Activated CD4-positive, alpha-beta T cell treated with anti-CD3 and anti-CD28 coated beads for 1 hour (primary cell): ENCODE measurements at places on chromosomes 13 and 19.

GRCh38 chr19:9597027-9597426 lies 12.7 kb upstream of the ZNF121 start:
- DNase-seq: no peak

DNA sequence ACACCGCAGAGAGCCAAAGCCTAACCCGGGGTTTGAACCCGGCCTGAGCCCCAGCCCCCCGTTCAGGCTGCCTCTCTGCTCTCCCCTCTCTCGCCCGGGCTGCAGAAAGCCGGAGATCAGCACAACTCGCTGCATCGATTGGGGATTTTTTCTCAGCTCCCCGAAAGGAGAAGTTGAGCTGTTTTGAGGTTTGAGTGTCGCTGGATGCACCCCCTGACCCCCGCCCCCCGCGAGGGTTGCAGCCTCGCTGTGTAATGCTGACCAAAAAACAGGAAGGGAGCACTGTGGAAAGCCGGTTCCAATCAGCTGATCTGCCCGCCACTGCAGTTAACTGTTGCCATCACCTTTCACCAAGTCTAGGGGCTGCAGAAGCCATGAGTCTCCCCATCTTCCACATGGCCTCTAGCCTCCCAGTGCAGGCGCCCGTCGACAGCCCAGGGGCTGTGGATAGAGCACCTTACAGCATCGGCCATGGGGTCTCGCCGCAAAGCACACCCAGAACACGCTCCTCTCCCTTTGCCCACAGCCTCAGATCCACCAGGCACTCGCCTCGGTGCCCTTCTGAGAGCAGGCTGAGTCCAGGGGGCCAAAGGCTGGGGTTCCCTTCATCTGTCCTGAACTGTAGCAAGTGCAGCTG lies 34.5 kb downstream of the MYO9B start:
- DNase-seq: no peak

GRCh38 chr19:16398530-16399249 lies 73.1 kb downstream of the EPS15L1 start:
- DNase-seq: no peak

DNA sequence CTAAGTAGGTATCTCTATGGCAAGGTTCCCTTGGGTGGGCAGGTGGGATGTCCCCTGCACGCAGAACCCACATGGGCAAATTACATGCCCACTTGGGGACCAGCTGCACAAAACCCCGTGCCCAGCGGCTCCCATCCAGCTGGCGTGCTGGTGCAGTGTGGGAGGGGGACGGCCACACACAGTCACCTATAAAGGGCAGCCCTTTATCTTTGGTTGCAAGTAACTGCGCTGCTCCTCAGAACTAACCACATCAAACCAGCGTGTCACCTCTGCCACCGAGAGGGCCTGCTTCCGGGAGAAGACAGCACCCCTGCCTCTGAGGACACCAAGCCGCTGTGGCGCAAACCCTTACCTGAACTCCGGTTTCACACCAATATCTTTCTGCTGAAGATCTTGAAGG lies 32.2 kb downstream of the ANKRD27 start:
- peak; percentile 41 for DNase-seq

DNA sequence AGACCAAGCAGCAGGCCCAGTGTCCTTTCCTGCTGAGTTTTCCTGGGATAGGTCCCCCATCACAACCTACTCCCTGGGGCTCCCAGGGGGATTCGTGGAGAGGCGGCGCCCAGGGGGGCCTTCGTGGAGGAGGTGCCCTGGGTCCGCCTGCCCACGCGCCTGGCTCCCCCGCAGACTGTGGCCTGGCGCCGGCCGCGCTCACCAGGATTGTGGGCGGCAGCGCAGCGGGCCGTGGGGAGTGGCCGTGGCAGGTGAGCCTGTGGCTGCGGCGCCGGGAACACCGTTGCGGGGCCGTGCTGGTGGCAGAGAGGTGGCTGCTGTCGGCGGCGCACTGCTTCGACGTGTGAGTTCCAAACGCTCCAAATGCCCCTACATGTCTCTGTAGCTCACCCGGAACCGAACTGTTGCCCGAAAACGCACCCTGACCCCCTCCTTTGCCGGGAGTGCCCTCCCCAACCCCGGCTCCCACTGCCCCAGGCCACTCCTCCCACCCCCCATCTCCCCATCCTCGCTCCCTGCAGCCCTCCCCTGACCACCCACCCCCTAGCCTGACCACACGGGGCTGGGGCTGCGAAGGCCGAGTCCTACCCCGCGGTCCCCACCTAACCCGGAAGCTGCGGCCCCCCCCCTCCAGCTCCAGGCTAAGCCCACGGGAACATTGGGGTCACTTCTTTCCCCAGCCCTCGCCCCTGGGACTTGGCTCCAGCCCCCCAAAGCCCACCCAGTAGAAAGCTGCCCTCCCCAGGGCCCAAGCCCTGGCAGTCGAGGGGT lies 3.3 kb downstream of the TIMM13 start:
- DNase-seq: no peak

- no peak for DNase-seq
These were observed 180.0 kb downstream of the USP12 start for GRCh38 chr13:26991508-26992181.

DNA sequence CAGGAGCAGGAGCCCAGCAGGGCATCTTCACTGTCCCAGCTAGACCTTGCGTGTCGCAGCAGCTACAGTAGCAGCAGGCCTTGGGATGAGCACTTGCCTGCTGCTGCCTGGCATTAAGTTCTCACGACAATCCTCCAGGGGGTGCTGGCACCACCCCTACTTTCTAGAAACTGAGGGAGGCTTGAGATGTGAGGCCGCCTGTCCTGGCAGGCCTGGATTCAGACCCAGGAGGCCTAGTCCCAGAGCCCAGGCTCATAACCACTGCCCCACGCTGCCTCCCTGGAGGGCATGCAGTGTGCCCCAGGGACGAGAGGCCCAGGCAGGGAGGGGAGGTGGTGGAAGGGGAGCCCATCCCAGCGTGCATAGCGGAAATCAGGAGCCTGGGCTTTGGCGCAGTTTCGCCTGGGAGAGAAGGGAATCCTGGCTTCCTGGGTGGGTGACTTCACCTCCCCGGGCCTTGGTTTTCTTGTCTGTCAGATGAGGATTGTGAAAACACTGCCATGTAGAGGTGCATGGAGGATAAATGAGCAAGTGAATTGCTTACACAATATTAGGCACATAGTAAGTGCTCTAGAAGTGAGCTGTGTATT lies 26.1 kb downstream of the PPP5C start:
- DNase-seq: no peak

GRCh38 chr13:61294467-61295191 lies 121.0 kb downstream of the PCDH20 start:
- DNase-seq: no peak

GRCh38 chr13:113646921-113647340 lies 11.1 kb downstream of the ATP4B start:
- DNase-seq: no peak

- DNase-seq: no peak
These were observed 11.4 kb downstream of the ARID3A start for GRCh38 chr19:937259-937694.

DNA sequence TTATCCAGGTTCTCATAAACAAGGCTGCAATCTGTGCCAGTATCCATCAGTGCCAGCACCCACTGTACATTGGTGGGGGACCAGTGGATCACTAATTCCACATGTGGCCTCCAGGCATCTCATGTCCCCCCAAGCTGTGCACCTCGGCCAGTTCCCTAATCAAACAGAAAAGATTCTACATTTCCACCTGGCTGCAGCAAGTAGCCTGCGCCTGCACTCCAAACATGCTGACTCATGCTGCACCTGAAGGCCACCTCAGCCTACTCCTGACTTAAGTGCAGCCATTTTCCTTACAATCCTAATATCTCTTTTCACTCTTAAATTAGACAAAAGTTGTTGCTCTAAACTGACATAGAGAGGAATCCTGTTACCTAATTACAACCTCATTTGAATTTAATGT lies 729.4 kb upstream of the MIR17HG start:
- no peak for DNase-seq

- no peak for DNase-seq
These were observed 51.3 kb downstream of the STK24 start for GRCh38 chr13:98525456-98526181.

- DNase-seq: no peak
These were observed 61.9 kb downstream of the TSC22D1 start for GRCh38 chr13:44514278-44514677.

DNA sequence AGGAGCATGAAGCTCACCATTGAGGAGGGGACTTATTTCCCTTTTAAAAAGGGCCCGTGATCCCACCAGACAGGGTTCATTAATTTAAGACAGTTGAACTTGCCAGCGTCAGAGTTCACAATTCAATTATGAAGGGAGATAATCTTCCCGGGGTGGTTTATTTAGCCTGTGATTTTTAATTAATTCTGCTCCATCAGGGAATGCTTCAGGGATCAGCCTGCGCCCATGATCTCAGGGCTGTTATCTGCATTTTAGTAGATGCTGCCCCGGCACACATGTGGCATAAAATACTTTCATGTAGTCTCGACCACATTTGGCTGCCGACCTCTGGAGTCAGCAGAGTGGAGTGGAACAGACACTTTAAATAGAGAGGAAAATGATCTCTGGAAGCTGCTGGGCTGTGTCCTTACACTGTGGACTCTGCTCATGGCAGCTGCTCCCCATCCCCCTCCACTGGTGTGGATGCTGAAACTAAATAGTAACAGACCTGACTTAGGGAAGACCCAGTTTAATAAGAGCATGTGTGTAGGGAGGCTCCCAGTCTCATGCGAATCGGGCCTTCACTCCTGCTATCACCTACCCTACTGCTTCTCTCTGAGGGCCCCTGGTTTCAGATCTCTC lies 256.9 kb downstream of the TEX29 start:
- DNase-seq: no peak

DNA sequence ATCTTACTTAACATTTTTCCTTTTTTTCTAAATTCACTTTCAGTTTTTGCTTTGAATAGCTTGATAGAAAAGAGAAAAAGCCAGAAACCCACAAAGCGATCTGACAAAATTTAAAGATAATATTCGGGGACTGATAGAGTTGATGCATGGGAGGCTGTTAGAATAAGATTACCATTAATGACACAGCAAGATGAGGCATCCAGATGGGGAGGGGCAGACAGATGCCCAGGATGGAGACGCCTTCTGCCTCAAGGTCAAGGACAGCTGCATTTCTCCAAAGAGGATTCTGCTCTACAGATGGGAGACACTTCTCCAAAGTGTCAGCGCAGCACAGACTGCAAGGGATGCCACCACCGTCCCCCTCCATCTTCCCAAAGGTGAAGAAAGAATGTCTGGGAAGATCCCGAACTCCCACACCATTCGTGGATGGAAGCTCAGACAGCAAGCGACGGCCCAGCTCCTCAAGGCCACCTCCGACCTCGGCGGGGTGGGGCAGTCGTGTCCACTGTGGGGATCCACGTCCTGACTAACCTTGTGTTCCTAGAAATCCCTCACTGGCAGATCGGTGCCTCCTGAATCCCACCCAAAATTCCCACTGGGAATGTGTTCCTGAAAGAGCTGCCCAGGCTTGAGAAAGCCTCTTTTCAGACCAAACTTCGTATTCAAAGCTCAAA lies 32.9 kb downstream of the NAXD start:
- DNase-seq: no peak

GRCh38 chr19:34109596-34109995 lies 62.7 kb upstream of the LSM14A start:
- DNase-seq: no peak

DNA sequence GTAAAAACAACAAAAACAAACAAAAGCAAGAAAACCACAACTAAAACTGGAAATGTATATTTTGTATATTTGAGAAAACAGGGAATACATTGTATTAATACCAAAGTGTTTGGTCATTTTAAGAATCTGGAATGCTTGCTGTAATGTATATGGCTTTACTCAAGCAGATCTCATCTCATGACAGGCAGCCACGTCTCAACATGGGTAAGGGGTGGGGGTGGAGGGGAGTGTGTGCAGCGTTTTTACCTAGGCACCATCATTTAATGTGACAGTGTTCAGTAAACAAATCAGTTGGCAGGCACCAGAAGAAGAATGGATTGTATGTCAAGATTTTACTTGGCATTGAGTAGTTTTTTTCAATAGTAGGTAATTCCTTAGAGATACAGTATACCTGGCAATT lies 17.1 kb downstream of the KLF5 start:
- DNase-seq: no peak

GRCh38 chr13:50162001-50162400 lies 146.8 kb downstream of the KCNRG start:
- DNase-seq: no peak

DNA sequence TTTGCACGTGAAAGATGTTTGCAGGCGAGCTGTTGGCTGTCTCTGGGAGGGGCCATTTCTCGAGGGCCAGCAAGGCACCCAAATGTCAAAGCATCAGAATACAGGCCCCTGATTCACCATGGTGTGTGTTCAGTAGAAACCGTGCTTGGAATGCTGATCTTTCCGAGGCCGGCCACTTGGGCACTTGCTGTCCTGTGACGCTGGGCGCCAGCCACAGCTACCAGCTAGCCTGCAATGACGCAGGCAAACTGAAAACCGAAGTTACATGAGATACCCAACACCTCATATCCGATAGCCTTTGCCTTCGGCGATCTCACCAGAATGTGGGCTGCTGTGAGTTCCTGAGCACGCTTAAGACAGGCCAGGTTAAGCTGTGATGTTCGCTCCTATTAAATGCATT lies 12.0 kb downstream of the THOP1 start:
- DNase-seq: no peak

GRCh38 chr19:48670699-48671445 lies 1.9 kb downstream of the NTN5 start:
- DNase-seq: no peak

DNA sequence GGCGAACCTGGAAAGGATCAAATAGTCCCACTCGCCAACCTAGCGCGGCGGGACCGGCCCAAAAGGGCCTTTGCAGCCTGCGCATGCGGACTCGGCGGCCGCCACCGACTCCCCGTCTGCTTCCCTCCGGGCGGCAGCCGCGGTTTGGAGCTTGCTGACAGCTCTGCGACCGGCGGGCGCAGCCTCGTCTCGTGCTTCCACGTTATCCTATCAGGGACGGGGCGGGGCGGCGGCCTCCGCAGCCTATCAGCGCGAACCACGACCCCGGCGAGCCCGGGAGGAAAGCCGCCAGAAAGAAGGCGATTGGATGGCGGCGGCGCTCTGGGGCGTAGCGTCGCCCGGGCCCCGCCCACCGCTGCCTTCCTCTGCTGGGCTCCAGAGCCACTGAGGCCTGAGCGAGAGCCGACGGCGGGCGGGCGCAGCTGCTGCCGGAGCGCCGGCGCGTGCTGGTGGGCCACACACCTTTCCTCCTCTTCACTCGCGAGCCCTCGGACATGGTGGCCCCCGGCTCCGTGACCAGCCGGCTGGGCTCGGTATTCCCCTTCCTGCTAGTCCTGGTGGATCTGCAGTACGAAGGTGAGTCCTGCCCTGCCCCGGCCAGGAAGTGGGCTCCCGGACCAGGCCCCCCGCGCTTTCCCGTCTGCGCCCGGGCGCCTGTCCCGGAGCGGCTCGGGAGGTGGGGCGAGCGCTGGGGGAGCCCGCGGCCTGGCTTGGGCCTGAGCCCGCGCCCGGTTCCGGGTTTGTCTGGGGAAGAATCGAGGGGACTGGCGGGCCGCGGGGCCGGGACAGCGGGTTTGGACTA lies at the start of gene DNAJC3:
Gene DNAJC3 (plus strand): TSS at position 378 of the 802 bp plus-strand sequence. CDS start 117 bp downstream, at position 495.
- DNase-seq: peak; percentile 97
